ENCODE measurements at places on chromosomes 4 and X.
A peak's percentile ranks its signal among the peaks of the same experiment; 100 is the strongest.

- DNase-seq = no peak
Measured at GRCh38 chr4:106038908-106039307, 143.6 kb downstream of the NPNT start.

- no peak for DNase-seq
Measured at GRCh38 chrX:139844163-139844562, 88.7 kb downstream of the ATP11C start.

DNA sequence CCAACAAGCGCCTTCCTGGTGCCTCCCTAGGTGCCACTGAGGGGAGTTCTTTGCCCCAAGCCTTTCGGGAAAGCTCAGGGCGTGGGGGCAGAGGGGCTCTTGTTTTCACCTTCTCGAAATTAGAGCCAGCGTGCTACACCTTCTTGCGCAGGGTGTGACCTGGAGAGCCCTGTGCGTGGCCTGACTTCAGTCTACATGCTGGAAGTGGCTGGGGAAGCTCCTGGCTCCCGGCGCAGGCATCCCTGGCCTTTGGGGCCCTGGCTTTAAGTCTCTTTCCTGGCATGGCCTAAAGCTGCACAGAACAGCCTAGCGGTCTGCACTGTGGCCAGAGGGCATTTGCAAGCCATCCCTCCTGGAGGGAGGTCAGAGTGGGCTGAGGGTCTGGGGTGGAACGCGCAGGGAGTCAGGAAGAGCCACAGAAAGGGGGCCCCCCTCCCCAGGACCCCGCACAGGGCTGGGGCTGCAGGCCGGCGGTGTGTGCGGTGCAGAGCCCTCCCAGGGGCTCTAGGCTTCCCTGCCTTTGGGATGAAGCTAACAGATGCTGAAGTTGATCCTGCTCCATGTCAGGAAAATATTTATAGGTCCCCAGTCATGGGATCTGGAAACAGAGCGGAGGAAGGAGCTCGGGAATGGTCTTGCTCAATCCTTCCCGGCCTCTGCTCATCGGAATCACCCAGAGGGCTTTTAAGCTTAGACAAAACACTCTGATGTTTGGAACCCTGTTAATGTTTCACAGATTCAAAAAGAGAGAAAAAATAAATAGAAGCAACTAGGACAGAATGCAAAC is 781 bp upstream of the SPON2 start:
- DNase-seq = no peak

DNA sequence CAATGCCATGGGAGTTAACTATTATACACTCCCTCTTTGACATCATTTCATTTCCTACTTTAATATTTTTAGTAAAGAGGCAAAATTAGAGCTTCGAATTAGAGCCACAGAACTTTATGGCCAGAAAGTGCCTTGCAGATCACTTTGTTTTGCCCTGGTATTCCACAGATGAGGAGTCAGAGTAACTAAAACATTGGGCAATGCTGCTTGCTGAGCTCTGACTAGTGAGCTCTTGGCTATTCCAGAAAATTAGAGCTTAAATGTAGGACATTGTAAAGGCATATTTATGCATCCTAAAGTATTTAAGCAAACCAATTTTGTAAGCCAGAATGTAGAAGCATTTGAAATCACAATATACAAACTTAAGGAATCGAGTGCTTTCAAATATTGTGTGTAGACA is 6.3 kb upstream of the ZNF827 start:
- no peak for DNase-seq

- DNase-seq = no peak
Measured at GRCh38 chrX:13101441-13102139, 57.2 kb upstream of the FAM9C start.

DNA sequence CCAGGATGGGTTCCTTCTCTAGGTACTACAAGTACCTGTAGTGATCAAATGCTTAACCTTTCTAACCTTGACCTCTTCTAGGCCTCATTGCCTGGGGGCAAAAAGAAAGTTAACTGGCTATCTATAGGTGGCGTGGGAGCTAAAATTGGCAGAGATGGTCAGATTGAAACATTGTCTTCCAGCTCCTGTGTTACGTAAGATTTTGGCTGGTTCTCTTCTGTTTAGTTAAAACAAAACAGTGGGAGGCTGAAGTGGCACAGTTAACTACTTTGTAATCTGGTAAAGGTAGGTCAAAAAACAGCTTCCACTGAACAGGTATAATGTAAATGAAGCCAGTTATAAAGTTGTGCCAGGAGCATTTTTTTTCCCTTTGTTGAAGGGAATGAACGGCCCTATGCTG is 115.2 kb downstream of the MBNL3 start:
- no peak for DNase-seq

DNA sequence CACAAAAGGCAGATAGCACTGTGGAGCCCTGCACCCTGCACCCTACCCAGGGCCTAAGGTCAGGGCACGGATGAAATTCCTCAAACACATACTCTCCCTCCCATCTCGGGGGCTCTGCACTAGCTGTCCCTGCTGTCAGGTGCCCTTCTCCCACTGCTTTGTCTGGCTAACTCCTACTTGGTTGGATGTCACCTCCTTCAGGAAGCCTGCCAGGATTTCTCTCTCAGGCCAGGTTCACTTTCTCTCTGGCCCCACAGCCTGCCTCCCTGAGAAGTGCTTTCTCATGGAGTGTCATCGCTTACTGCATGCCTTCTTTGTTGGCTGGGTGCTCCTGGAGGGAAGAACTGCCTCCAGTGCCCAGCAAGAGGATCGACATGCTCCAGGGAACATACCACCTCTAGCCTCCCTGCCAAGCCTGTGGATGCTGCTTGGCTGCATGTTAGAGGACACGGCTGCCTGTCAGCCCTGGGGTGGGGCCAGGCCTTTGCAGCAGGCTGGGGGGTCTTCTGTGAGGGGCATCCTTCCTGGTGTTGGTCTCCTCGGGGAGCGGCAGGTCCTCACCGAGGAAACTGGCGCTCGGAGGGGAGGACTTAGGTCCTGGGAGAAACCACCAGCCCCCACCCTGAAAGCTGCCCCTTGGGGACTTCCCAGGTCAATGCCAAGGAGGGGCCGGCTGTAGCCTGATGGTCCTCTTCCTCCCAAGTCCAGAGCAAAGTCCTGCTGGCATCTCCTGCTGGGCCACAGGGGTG is 15.0 kb downstream of the ABLIM2 start:
- no peak for DNase-seq

- no peak for DNase-seq
Measured at GRCh38 chr4:164802301-164802901, 48.5 kb downstream of the SMIM31 start.

- no peak for DNase-seq
Measured at GRCh38 chr4:129328162-129328561, 232.2 kb downstream of the C4orf33 start.

- DNase-seq = no peak
Measured at GRCh38 chr4:40782876-40783275, 33.1 kb downstream of the NSUN7 start.

DNA sequence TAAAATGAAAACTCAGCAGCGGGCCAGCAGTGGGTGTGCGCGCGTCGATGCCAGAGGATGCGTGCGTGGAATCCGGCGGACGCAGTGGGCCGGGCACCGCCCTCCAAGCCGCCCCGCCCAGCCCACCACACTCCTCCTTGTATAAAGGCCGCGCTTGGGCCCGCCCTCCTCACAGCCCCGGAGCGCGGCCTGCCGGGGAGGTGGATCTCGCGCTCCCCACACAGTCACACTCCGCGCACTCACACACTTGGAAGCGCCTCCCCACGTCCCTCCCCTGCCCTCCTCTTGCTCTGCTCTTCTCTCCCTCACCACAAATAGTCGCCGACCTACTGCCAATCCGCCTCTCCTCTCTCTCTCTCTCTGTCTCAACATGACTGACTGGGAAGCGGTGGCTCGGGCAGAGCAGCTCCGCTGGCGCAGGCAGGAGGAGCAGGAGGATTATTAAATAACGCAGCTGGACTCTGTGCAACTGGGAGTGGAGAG is at the start of gene CCSER1:
Gene CCSER1, plus strand, starts transcription at position 172 of the 483 bp plus-strand sequence.
- DNase-seq = peak; percentile 17

DNA sequence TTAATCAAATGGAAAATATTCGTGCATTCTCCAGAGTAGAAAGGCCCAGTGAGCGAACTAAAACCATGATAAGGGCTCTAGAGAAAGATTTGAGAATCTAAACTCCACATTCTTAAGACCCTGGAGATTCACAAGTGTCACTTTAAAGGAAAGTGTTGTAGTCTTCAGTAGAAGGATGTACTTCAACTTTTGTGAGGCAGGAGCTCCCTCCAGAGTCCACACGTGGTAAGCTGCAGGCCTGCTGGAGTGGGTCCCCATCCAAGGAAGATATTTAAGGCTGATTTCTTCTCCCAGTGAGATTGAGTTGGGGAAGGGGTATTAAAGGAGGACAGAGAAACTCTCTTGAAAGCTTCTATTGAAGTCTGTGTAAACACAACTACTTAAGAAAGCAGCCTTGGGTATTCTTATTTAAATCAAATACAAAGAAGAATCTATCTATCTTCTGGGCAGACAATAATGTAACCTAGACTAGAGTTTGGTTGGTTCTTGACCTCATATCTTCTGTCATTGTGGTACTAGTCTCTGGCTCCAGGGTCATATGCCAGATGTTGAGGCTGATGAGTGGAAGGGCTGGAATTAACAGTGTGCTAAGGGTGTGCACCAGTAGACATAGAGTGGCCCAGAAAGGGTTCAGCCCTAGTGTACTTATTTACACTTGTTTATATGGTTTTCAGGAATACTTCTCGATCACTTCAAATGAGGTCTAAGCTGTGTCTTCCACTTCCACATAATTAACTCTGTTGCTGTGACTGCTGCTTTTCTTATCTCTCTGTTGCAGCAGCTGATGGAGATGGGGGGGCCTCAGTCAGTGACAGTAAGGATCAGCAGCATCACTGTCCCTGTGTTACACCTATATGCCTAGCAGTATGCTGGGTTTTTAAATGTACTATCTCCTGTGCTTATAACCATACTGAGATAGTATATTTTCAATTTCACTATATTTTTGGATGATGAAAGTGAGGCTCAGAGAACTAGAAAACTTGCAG is 76.1 kb downstream of the HMGB2 start:
- DNase-seq = peak; percentile 28

DNA sequence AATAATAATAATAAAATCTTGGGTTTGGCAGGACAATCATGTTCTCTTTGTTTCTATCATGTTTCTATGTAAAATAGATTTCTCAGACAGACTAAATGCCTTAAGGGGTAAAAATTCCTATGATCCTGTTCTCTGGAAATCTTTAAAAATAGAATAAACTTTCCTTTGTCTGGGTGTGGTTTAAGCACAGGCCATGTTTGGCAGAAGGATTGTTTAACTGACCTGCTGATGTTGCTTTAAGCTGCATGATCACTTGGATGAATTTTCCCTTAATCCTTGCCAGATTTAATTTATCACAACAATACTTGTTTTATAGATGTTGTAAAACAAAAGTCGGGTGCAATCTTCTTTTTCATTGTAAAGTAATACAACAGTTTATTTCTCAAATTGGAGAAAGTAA is 341.7 kb upstream of the FAT1 start:
- DNase-seq = no peak

- no peak for DNase-seq
Measured at GRCh38 chr4:182717788-182718583, 199.2 kb downstream of the DCTD start.

DNA sequence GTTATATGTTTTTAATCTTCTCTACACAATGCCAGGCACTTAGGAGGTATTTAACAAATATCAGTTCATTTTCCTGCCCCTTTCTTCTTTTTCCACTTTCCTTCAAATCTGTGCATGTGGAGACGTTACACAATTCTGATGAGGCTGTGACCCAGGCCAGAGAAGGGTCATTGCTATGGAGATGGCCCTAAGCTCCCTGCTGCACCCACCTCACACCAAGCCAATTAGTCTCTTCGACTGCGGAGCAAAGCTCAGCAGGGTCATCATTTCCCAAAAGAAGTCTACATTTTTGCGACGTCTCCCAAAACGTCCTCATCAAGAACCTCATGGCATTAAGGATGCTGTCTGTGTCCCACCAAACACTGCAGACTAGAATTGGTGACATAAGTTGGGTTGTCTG is 28.9 kb upstream of the VEGFD start:
- DNase-seq = no peak

GRCh38 chrX:68087526-68087925 is 345.8 kb downstream of the OPHN1 start:
- DNase-seq = no peak

GRCh38 chr4:37793562-37793961 is 32.9 kb upstream of the PGM2 start:
- no peak for DNase-seq

DNA sequence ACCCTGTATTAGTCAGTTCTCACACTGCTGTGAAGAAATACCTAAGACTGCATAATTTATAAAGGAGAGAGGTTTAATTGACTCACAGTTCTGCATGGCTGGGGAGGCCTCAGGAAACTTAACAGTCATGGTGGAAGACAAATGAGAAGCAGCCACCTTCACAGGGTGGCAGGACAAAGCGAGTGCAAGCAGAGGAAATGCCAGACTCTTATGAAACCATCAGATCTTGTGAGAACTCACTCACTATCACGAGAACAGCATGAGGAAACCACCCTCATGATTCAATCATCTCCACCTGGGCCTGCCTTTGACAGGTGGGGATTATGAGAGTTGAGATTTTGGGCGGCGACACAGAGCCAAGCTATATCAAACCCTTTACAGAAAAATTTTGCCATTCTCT is 722.4 kb downstream of the RAB28 start:
- no peak for DNase-seq

DNA sequence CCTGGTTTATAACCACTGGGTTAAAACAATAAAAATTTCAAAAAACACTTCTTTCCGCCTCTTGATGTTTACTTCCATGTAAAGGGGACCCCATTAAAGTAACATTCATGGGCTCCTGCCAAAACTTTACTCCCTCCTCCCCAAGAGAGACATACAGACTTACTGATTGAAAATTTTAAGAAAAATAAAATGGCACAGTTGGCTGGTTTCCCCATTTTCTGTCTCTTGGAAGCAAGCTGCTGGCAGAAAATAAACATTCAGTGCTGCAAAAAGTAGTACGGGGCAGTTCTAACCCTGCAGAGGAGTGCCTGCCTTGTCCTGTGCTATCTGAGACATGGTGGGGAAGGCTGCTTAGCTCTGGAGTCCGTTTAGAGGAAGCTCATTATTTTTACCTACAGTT is 187.3 kb upstream of the INTU start:
- DNase-seq = no peak

DNA sequence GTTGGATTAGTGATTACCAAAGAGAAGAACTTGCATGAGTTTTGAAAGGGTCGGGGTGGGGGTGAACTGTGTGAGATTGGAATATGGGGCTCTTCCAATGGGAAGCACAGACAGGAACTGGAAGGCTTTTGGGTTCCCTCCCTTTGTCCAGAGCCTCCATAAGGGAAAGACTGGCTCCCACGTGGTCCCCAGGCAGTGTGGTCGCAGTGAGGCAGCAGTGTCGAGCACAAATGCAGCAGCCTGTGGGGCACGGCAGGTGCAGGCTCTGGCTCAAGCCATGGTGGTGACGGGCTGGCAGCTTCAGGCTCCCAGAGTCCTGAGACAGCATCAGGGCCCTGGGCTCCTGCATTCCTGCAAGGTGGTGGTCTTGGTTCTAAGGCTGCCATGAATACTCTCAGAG is 45.5 kb downstream of the VCX2 start:
- DNase-seq = no peak

GRCh38 chrX:52870046-52870445 is 2.2 kb upstream of the XAGE3 start:
- no peak for DNase-seq

GRCh38 chr4:47704693-47705325 is 133.1 kb downstream of the CORIN start:
- no peak for DNase-seq
